Tibial nerve (tissue), 4 donors: ENCODE measurements at places on chromosomes 5 and 9.

- no peak overlapping the region for H3K27ac ChIP-seq
- H3K4me1 ChIP-seq: no peaks in the 10 kb centered on the region
- H3K27me3 ChIP-seq: no peaks in the 10 kb centered on the region
Observed at GRCh38 chr9:78213712-78214111, 22.2 kb upstream of the CEP78 start.

- no peak for DNase-seq
- no peak overlapping the region for H3K4me3 ChIP-seq
- H3K27me3 ChIP-seq: no peaks in the 10 kb centered on the region
- no peaks in the 10 kb centered on the region for H3K36me3 ChIP-seq
- no peak overlapping the region for H3K27ac ChIP-seq
- H3K4me1 ChIP-seq: no peaks in the 10 kb centered on the region
Observed at GRCh38 chr9:20065796-20066700, 277.2 kb upstream of the SLC24A2 start.

GRCh38 chr5:148224117-148224742 lies 14.1 kb upstream of the MARCOL start:
- no peaks in the 10 kb centered on the region for H3K27me3 ChIP-seq
- no peak overlapping the region for H3K27ac ChIP-seq
- H3K36me3 ChIP-seq: no peaks in the 10 kb centered on the region
- H3K4me1 ChIP-seq: no peaks in the 10 kb centered on the region
- H3K4me3 ChIP-seq: no peak overlapping the region

- peaks cover 5% of the 10 kb centered on the region for H3K36me3 ChIP-seq
- H3K27me3 ChIP-seq: no peaks in the 10 kb centered on the region
- DNase-seq: no peak
- peak overlapping the region; percentile 21 for H3K4me3 ChIP-seq
Observed at GRCh38 chr9:131111854-131112311, 13.5 kb upstream of the NUP214 start.

DNA sequence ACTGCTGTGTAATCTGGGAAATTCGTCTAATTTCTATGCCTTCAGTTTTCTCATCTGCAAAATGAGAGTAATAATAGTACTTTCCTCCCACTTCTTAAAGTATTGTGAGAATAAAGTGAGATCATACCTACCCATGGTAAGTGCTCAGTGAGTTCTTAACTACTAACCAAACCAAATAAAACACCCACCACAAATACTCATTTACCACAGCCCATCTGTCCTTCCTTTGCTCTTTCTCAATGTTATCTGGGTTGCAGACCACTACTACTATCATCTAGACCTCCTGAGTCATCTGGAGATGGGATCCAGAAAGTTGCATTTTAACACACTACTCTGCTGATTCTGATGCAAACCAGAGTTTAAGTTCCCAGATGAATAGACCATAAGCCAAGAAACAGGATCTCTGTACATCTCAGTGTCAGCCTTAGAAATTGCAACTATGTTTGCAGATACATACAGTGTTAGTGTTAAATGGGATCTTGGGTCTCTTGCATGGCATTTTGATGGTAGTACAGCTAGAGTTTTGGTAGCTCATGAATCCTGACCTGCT lies 105.4 kb upstream of the ATP10B start:
- H3K27ac ChIP-seq: no peak overlapping the region
- H3K4me1 ChIP-seq: no peaks in the 10 kb centered on the region
- no peaks in the 10 kb centered on the region for H3K27me3 ChIP-seq
- no peaks in the 10 kb centered on the region for H3K36me3 ChIP-seq
- H3K4me3 ChIP-seq: no peak overlapping the region
- DNase-seq: no peak

DNA sequence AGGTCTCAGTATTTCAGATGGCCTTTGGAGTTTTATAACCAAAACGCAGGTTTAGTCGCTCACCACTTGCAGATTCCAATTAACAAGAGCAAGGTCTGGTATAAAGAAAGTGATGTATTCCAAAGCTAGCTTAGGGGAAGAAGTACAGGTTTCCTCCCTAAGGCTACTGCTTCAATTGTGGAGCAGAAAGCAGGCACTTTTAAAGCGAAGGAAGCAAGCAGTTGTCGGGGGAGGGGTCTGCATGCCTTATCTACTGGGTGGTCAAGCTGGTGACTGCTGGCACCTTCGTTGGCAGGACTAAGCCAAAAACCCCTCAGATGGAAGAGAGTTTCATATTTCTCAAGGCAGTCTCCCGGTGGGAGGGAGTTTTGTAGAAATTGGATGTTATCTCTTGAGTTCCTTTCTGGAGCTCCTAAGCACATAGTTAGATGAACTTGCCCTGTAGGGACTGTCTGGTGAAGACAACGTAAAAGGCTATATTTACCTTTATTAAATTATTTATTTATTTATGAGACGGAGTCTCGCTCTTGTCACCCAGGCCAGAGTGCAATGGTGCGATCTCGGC lies 1.6 kb upstream of the TMEM245 start:
- H3K4me1 ChIP-seq: peaks cover 25% of the 10 kb centered on the region
- no peak overlapping the region for H3K4me3 ChIP-seq
- H3K27me3 ChIP-seq: no peaks in the 10 kb centered on the region
- no peak overlapping the region for H3K27ac ChIP-seq
- no peaks in the 10 kb centered on the region for H3K36me3 ChIP-seq

DNA sequence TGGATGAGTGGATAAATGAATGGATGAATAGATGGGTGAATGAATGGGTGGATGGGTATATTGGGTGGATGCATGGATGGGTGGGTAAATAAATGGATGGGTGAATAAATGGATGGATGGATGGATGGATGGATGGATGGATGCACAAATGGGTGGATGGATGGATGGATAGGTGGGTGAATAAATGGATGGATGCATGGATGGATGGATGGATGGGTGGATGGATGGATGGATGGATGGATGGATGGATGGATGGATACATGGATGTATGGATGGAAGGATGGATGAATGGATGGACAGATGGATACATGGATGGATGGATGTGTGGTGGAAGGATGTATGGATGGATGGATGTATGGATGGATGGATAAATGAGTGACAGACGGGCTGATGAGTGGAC lies 113.5 kb upstream of the SARDH start:
- H3K27ac ChIP-seq: no peak overlapping the region
- no peak for DNase-seq
- H3K36me3 ChIP-seq: no peaks in the 10 kb centered on the region

GRCh38 chr5:146706321-146706972 lies 172.1 kb downstream of the PPP2R2B start:
- no peaks in the 10 kb centered on the region for H3K36me3 ChIP-seq
- no peaks in the 10 kb centered on the region for H3K4me1 ChIP-seq
- H3K27me3 ChIP-seq: no peaks in the 10 kb centered on the region

GRCh38 chr5:96093340-96093739 lies 131.7 kb upstream of the ELL2 start:
- H3K27ac ChIP-seq: no peak overlapping the region
- H3K4me1 ChIP-seq: no peaks in the 10 kb centered on the region
- no peak for DNase-seq
- H3K4me3 ChIP-seq: no peak overlapping the region
- no peaks in the 10 kb centered on the region for H3K36me3 ChIP-seq
